Renal pelvis (tissue), 12 donors: ENCODE measurements at places on chromosomes 3 and 15. TPM values are rescaled to one million over a fixed set of nuclear protein-coding genes. Genes with fewer than 3 reads are reported as not detected.

GRCh38 chr3:13072600-13073325 lies 466 bp downstream of the IQSEC1 start:
- DNase-seq, result no peak

DNA sequence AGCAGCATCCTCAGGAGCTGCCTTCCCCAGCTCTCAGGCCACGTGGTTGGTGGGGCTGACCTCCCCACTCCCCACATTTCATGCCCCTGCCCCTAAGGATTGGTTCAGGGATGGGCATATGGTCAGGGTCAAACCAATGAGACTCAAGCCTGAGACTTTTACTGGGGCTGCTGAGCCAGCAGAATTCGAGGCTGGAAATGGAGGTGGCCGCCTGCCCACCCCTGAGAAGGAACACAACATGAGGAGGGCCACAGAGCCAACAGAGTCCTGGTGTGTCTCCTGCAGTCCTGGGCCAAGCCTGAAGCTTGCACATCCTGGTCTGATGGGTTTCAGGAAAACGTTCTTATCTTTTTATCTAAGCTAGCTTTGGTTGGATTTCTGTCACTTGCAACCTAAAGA lies 5.9 kb downstream of the EHD4 start:
- DNase-seq, result no peak

The HPS3 gene
- 25.9 TPM for polyA plus RNA-seq

DNA sequence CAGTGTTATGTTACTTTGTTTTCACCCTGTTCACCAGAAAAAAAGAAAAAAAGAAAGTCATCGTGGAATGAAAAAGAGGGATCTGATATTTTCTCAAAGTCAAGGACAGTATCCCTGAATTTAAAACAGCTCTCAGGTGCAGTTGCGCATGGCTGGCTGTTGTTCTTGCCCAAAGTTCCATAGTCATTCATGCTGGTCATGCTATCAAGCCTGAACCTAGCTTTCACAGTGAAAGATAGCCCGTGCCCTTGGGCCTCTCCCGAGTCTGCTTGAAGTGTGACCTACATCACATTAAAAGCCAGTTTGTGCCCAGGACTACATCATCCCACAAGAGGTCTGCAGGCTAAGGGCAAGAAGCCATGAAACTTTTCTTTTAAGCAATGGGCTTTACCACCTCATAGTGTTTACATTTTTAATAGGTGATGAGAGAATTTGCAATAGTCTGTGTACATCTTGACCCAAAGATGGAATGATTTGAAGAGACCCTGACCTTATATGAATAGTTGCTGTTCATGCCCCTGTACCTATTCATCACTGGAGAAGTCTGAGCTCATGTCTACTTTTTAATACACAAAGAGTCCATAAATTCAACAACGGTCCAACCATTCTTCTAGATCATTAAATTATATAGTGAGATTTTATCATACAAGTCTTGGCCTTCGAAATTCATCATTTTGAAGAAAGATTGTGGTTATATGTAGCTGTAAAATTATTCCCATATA lies 522.5 kb upstream of the MCTP2 start:
- peak; percentile 37 for DNase-seq

GRCh38 chr3:37174532-37175126 lies at the start of gene LRRFIP2:
Gene LRRFIP2, minus strand, starts transcription at chr3:37174582. Its CDS starts 25,599 bp downstream, at chr3:37148983.
- no peak for DNase-seq

DNA sequence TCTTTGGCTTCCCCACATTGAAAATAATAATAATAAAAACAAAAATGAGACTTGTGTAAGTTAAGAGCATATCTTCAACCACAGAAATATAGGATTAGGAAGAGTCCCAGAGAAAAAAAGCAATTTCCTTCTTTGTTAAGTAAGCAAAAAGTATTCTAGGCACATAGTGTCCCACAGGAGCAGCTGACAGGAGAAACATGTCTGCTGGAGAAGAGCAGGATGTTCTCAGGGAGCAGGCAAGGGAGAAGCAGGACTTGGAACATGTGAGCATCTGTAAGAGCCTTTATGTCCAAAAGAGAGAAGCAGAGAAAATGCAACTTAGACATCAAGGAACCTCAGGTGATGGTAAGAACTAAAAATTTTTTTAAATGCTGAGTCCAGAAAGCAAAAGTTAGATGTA lies 39.0 kb downstream of the TTC23 start:
- no peak for DNase-seq

The PPM1L gene
- 7.6 TPM for polyA plus RNA-seq

The THAP10 gene
- polyA plus RNA-seq, result 7.5 TPM

The MUC20 gene
- 50.5 TPM for polyA plus RNA-seq

DNA sequence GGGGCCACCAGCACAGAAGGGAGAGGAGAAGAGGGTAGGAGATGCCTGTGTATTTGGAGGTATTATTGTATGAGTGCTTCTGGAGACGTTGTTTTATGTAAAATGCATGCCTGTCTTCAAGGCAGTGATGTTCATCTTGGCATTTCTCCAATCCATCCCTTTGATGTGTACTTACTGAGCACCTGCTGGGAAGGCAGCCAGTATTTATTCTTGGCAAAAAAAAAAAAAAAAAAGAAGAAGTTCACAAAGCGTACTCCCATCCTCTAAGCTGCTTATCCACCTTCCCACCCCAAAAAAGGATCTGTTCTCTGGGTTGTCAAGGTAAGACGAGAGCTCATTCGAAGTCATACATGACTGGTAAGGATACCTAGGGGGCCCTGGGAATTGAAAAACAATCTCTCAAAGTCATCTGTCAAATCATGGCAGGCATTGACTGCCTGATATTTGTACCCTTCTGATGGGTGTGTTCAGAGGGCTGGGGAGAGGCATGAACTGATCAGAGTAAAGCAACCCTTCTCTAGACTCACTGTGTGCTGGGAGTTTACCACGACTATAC lies 30.0 kb upstream of the SLC6A1 start:
- no peak for DNase-seq

The SYNPR gene
- not detected for polyA plus RNA-seq

The MUC13 gene
- 0.30 TPM for polyA plus RNA-seq

The LNP1 gene
- polyA plus RNA-seq, result 6.7 TPM

The GOLGA8T gene
- polyA plus RNA-seq, result not detected

DNA sequence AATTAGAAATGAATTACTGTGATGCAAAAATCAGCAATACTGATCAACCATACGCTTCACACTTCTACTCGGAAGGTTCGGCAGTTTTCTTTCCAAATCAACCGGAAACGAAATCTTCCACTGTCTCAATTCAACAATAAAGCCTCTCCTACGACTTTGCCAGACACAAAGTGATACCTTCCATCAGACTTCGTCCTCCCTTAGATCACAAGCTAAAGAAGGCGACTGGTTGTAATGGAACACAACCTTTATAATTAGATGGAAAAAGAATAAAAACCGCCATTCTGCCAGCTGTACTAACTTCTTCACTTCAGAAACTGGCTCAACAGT lies 618 bp downstream of the PARL start:
- DNase-seq, result no peak

- DNase-seq, result no peak
These were observed 28.0 kb downstream of the SV2B start for GRCh38 chr15:91128016-91128415.

The LEKR1 gene
- polyA plus RNA-seq, result 4.2 TPM

- no peak for DNase-seq
These were observed 627.9 kb upstream of the ZNF385D start for GRCh38 chr3:22378869-22379268.

DNA sequence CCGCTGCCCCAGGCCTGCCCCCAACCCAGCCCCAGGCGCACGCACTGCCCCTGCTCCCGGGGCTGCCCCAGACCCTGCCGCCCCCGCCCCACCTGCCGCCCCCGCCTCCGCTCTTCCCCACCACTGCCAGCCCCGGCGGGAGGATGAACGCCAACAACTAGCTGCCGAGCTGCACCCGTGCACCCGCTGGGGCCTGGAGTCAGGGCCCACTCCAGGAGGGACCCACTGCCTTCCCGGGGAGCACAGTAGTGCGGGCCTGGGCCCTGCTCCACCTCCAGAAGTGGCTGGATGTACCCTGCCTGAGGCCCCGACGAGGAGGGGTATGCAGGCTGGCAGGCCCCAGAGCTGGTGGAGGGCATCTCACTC lies 10.9 kb downstream of the ZBTB47 start:
- no peak for DNase-seq

The SLCO3A1 gene
- 12.2 TPM for polyA plus RNA-seq

DNA sequence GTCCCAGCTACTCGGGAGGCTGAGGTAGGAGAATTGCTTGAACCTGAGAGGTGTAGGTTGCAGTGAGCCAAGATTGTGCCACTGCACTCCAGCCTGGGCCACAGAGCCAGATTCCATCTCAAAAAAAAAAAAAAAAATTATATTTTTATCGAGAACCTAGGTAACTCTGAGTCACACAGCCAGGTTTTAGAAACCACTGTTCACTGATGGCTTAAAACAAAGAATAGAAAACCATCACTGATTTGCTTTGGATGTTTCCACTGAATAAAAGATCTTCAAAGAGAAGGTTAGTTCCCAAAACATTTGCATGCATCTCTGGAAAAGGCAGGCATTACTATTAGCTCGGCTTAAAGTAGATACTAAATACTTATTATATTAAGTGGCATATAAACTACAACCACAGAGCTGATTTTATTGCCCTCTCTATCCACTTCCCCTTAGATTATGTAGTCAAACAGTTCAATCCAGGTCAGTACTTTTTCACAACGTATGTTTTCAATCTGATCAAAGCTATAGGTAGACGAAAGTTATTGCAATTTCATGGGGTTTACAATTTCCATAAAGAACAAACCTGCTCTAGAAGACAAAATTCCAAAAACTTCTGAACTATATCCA lies 1.4 kb downstream of the B4GALT4 start:
- no peak for DNase-seq
